ENCODE measurements at places on chromosomes 1 and 21.

- DNase-seq = no peak
Measured at GRCh38 chr21:46264046-46264689, 21.2 kb downstream of the MCM3AP start.

- no peak for DNase-seq
Measured at GRCh38 chr1:94817712-94818111, 2.4 kb upstream of the SLC44A3 start.

DNA sequence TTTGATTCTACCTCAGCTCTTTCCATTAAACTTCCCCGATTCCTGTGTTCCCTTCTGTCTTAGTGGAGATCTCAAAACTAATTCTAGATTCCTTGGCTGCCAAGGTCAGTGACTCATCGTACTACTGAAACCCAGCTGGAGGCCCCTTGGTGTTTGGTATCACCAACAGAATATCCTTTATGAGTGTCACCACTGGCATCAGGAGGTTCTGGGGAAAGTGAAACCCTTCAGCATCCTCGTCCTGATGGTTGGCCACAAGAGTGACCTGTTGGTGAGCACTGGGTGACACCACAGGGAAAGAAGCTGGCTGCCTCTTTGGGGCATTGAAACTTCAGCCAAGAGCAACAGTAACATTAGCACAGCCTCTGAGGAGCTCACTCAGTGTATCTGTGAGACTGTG lies 9.6 kb downstream of the RAB42 start:
- no peak for DNase-seq

- no peak for DNase-seq
Measured at GRCh38 chr1:209546390-209547085, 37.0 kb upstream of the CAMK1G start.

- DNase-seq = no peak
Measured at GRCh38 chr21:16563795-16564194, 834.0 kb downstream of the USP25 start.

- DNase-seq = no peak
Measured at GRCh38 chr1:230376296-230376695, 49.8 kb downstream of the PGBD5 start.

DNA sequence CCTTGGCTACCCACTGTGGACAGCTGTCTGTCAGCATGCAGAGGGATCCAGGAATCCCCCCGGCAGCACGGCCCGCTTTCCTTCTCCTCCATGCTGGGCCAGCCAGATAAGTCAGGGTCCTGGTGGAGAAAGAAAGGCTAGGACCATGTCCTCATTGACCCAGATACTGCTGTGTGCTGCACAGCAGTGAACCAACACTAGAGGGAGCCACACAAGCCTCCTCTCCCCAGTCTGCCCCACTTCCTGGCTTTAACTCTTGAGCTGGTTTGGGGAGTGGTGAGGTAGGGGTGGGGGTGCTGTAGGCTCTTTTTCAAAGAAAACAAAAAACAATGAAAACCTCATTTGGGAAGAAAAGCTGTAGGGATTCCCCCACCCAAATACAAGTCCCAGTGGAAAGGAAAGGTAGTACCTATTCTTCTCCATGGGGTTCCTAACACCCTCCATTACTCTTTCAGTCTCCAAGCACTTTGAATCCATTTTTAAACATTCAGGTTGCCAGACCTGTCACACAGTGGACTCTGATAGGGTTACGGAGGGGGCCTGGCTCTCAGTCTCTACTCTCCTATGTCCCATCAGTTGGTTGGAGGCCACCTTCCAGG lies 84.9 kb upstream of the CD1D start:
- no peak for DNase-seq

GRCh38 chr21:20970691-20971090 lies 27.5 kb upstream of the NCAM2 start:
- no peak for DNase-seq

- no peak for DNase-seq
Measured at GRCh38 chr21:34844013-34844923, 175.5 kb downstream of the CLIC6 start.

- no peak for DNase-seq
Measured at GRCh38 chr1:67227196-67227595, 60.9 kb downstream of the IL23R start.

GRCh38 chr1:222896630-222897526 lies 82.0 kb downstream of the DISP1 start:
- DNase-seq = no peak

GRCh38 chr1:65625528-65625927 lies 167.2 kb upstream of the PDE4B start:
- no peak for DNase-seq

DNA sequence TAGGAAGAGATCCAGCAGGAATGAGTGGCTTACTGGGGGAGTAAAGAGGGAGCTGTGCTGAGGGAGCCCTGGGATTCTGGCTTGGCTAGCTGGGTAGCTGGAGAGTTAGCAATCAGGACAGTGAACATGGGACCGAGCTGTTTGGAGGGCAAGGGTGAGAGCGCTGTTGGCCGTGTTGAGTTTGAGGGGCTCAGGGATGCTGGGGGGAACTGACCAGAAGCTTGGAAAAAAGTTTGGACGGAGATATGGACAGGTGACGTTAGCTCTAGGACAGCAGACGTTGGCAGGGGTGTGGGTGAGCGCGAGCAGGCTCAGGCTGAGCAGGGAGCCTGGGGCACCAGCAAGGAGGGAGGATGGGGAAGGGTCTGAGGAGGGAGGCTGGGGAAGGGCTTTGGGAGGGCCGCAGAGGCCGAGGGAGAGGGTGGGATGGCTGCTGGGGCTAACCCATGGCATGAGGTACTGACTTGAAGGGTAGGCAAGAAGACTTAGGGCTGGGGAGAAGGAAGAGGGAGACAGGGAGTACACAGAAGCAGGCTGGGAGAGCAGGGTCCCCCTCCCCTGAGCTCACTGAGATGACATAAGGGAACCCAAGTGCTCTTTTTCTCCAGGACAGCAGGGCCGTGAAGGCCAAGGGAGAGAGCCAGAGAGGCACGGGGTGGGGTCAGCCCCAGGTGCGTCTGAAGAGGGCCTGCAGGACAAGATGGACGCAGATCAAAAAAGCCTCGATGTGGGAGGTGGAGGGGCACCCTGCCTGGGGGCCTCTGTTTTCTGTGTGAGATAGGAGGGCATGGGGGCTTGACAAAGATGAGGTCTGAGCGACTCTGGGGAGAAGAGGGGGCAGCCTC lies 8.2 kb downstream of the SH2D2A start:
- DNase-seq = no peak

DNA sequence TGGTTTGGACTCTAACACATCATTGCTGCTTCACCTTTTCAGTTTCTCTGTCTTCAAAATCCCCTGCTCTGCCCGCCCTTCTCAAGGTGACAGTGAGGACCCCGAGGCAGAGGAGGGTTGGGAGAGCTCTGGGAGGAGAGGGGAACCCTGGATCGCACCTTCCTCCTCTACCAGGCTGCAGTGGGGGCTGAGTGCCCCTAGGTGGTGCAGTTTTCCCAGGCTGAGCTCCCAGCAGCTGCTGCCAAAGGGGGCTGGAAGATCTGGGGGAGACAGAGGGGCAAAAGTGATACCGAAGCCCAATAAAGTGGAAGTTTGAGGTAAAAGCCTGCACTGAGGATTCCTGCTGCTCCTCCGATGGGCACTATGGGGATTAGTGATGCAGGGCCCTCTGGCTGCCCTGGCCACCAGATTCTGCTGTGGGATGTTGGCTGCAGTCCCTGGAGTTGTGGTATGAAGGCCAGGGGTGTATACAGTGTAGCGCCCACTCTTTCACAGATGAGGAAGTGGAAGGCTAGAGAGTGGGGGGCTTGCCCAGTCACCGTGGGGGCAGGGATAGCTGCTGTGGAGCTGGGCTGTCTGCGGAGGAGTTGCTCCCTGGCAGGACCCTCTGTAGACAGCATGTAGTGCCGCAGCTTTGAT lies 40.7 kb upstream of the SCMH1 start:
- peak; percentile 13 for DNase-seq

- no peak for DNase-seq
Measured at GRCh38 chr1:167805041-167805556, 83.3 kb downstream of the MPZL1 start.

DNA sequence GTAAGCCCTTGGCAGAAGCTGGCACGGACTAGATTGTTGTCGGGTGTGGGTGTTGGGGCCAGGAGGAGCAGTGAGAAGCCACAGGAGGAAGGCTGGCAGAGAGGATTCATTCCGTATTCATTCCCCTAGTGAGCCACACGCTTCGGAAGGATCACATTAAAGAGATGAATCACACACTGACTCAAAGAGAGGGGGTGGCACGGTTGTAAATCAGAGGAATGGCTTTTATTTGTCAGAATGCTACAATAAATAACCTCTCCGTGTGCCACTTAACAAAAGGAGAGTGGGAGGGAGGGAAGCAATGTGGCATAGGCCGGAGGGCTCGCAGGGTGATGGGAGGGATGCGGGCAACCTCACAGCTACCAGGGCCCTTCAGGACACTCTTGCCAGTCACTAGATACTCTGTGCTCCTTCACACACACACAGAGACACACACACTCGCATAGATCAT lies 135.5 kb downstream of the HIVEP3 start:
- peak; percentile 57 for DNase-seq

GRCh38 chr1:26993237-26994019 lies at the start of gene TRNP1:
Gene TRNP1 (plus strand): TSS chr1:26993692. CDS start chr1:26993787, 95 bp downstream.
- peak; percentile 33 for DNase-seq

GRCh38 chr21:19832551-19832950 lies 1165.7 kb upstream of the NCAM2 start:
- no peak for DNase-seq

DNA sequence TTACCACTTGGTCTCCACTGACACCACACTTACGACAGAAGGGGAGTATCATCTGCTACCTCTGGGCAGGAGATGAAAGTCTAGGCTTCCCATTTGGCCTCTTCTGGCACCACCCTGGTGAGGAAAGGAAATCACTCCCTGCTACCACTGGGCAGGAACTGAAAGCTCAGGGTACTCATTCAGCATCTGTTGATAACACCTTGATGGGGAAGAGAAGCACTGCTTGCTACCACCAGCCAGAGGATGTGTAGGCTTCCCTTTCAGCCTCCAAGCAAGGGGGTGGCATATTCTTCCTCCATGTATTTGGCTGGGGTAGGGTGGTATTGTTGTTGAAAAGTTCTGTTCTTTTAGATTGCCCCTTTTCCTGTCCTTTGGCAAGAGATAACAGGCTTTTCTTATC lies 115.0 kb downstream of the ACBD6 start:
- DNase-seq = no peak

DNA sequence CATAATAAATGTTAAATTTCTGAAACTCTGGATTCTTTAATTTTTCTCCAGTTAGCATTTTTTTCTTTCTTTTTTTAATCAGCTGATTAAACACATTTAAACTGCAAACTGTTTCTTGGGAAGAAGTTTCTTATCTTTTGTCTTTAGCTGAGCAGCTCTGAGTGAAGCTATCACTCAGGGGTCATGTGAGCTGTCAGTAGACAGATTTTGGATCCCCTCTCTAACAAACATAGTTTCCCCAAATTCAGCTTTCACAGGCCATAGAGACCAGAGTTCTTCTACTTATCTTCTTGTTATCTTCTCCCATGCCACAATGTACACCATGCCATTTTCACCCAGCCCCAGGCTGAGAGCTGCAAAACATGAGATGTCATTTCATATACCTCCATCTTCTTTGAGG lies 148.9 kb downstream of the CDC42BPA start:
- no peak for DNase-seq

DNA sequence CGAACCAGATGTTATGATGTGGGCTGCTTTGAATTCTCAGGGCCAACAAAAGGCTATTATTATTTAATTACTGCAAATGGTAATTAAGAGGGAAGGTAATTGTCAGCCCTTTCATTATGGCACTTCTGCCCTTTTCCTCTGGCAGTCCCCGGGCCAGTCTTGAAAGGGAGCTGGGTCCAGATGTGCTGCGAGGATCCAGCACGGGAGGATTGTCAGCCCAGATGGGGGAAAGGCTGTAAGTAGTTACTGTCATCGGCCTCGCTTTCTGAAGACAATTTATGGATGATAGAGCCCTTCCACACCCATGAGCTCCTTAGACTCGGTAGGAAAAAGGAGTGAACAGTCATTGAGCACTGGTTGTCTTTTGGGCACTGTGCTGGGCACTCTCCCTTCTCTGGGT lies 8.7 kb upstream of the ZNF362 start:
- DNase-seq = no peak

DNA sequence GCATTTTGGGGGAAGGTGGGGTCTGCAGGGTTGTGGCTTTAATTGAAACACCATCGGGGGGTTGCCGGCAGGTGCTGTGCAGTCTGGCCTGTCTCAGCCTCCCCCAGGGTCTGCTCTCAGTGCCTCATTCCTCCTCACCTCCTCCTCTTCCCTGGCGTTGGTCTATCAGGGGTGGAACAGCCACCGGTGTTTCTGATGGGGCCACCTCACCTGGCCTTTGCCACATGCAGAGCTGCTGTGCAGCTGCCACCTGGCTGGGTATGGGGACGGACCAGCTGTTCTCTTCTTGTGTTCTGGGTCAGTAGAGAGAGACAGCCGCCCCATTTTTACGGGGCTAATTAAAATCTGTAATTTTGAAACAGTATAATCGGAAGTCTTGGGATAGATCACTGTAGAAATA lies 53.9 kb downstream of the SPSB1 start:
- DNase-seq = no peak

- no peak for DNase-seq
Measured at GRCh38 chr1:103129255-103129654, 20.9 kb upstream of the COL11A1 start.

Data from stimulated activated CD4-positive, alpha-beta T cell treated with anti-CD3 and anti-CD28 coated beads, Interleukin-12 subunit alpha, Interleukin-12 subunit beta, amount 100 ng/mL, for 48 hours (primary cell).